Occipital lobe (tissue), 3 donors: ENCODE measurements at places on chromosomes 6 and 20.

DNA sequence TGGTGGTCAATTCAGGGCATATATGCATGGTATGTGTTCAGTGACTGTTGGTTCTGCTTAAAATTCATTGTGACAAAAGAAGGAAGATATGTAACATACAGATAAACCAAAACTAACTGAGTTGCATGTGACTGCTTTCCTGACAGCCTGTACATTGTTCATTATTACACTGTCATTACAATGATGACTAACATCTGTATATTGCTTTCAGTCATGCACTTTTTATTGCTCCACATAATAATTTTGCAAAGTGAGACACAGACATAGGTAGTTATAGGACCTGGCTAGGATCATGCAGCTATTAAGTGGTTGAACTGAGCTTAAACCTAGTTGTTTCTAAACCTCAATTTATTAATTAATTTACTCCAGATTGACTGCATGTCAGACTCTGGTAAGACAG, 703.2 kb downstream of the HDGFL1 start:
- no peak for DNase-seq

DNA sequence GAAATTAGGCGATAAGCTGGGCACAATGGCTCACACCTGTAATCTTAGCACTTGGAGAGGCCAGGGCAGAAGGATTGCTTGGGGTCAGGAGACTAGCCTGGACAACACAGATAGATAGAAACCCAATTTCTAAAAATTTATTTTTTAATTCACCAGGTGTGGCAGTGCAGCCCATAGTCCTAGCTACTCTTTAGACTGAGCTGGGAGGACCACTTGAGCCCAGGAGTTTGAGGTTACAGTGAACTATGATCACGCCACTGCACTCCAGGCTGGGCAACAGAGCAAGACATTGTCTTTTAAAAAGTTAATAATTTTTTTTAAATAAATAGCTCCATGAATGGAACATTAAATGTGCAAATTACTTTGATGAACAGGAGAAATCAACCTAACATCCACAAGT, 8.2 kb downstream of the ZNF318 start:
- no peak for DNase-seq

DNA sequence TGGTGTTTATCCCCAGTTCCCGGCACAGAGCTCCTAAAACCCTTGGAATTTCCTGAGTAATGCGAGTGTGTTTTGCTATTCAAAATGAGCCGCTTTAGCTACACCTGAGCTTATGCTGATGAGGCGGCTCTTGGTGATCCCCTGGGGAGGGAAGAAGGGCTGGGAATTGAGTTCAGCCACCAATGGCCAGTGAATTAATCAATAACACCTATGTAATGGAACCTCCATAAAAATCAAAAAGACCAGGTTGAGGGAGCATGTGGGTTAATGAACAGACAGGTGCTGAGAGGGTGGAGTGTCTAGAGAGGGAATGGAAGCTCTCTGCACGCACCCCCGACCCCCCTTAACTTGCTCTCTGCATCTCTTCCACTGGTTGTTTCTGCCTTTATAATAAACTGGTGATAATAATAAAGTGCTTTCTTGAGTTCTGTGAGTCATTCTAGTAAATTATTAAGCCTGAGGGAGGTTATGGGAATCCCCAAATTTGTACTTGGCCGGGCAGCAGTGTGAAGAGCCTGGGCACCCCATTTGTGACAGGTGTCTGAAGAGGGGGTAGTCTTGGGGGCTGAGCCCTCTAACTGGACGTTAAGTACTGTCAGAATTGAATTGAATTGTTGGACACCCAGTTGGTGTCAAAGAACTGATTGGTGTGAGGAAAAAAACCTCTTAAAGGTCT, 24.6 kb upstream of the SERPINB1 start:
- no peak for DNase-seq

DNA sequence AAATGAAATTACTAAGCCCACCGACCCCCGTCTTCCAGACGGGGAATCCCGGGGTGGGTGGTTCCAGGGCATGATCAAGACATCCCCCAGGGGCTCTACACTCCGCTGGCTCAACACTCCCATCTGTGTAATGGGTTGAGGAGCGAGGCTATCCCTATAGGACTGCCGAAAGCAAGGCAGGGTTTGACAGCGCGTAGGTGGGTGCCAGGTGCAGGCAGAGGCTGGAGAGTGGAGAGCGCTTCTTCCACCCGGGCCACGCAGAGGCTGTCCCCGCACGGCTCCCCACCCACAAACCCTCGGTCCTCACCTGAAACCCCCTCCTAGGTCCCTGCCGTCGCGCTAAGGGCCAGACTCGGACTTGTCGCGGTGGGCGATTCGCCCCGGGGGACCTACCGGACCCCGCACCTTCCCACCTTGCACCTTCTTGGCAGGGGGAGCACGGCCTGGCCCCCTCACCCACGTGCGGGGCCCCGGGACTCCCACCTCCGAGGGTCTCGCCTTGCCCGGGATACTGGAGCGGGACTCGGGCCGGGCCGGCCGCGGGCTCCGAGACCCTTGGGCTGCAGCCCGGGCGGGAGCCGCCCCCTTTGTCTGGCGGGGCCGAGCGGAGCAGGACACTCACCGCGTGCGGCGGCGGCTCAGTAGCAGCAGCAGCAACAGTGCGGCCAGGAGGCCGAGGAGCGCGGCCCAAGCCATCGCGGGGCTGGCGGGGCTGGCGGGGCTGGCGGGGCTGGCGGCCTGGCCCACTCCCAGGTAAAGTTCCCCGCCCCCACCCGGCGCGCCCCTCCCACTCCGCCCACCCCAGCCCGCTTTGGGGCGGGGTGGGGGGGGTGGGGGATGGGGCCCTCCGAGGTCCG, at the start of gene PTGIS:
Gene PTGIS, minus strand, starts transcription at position 717 of the 857 bp plus-strand sequence. Its CDS starts 21 bp downstream, at position 696.
- DNase-seq, result no peak
